ENCODE measurements at places on chromosomes 3 and 15.
A peak's percentile ranks its signal among the peaks of the same experiment; 100 is the strongest.

DNA sequence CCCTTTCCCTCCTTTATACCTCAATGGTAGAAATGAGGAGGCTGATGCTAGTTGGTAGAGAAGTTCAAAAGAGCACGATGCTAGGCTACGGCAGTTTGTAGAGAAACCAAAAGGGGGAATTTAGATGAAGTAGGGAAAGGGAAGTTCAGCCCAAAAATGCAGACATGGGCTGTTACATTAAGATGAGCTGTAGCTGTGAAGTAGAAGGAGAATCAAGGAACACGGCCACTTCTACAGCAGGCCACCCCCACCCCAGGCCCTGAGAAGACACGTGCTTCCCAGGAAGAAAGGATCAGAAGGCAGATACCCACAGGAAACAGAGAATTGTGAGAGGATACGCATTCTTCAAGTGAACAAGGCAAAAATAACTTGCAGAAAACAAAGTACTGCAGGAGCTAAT is 2.1 kb upstream of the PARP14 start:
- DNase-seq, result no peak

- DNase-seq, result no peak
These were observed 6.6 kb downstream of the PARL start for GRCh38 chr3:183878071-183878470.

GRCh38 chr3:53244271-53244670 is 11.6 kb downstream of the TKT start:
- DNase-seq, result no peak

DNA sequence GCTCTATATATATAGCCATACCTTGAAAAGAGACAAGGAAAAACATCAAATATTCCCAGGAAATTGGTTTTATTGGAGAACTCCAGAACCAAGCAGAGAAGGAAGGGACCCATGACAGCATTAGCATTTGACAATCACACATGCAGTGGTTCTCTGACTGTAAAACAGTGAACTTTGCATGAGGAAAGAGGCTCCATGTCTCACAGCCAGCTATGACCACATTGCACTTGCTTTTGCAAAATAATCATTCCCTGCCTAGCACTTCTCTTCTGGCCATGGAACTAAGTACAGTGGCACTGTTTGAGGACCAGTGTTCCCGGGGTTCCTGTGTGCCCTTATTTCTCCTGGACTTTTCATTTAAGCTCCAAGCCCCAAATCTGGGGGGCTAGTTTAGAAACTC is 85.5 kb downstream of the TGFBR2 start:
- no peak for DNase-seq

- peak; percentile 58 for DNase-seq
These were observed 45.0 kb upstream of the FGF12 start for GRCh38 chr3:192772240-192772894.

DNA sequence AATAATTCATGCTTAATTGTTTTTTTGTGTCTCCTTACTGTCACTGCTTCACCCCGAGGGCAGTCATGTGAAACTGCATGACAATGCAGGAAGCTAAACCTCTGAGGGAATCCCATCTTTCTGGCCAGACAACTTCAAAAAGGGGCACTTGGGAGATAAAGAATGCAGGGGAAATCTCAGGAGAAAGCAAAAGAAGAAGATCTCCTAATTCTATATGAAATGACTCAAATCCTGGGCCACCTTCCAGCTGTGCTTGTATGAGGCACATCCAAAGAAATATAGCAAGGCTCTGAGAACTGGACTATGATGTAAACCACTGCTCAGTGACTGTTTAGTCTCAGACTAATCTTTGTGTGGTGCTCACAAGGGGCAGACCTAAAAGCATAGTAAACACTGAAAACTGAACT is 22.6 kb upstream of the UMPS start:
- DNase-seq, result peak; percentile 34

DNA sequence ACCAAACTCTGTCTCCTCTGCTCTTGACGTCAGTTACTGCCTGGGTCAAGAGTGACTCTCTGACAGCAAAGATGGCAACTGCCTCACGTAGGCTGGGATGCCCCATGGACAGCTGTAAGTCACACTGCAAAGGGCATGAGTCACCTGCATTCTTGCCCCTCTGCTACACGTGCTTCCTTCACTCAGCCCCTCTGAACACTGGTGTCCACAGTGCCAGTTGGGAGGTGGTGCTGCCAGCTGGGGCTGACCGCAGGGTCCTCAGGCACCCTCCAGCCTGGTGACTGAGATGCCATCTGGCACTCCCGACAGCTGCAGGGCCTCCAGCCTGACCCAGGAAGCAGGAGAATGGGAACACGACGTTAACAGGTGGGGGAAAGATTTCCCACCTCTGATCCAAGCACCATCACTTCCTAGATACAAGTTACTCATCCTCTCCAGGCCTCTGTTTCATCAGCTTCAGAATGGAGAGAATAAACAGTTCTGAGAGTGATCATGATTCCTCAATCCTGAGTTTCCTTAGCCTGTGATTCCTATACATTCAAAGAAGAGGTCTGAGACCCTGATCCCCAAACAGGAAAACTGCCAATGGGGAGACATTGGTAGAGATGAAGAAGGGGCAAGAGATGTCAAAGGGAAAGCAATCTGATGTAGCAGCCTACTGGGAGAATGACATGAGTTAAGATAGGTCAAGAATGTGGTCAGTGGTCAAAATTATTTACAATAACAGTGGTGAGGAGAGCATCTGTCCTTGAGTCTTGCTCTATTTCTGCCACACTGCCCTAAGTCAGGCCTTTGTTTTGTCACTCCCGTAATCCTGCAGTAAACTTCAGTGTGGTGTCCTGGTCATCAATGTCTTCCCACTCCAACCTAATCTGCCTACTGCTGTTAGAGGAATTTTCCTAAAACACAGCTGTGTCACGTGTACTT is 86.1 kb upstream of the BCL6 start:
- DNase-seq, result no peak

DNA sequence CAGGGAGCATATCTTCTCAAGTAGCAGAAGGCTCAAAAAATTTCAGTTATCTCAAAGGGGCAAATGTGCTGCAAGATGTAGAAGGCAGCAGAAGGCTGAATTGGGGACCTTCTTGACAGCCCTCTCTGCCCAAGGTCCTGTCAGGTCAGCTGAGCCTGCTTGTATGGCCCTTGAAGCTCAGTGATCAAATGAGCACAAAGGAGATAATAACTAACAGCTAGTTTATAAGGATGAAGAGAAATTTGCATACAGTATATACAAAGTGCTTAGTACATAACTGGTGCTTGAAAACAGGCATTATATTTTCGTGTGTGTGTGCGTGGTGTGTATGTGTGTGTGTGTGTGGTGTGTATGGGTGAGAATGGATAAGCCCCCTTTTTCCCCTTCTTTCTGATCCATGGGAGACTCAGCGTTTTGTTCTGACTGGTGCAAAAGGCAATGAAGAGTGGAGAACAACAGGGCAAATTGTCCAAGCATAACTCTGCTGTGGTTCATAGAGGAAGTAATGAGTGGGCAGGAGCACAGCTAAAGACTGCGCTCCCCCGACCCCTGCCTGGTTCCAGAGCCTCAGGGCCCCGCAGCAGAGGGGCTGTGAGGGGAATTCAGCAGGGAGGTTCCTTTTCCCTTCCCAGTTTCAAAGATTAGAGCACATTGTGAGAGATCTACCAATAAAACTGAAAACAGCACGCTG is 356.8 kb upstream of the NR2F2 start:
- no peak for DNase-seq

GRCh38 chr15:60854858-60855564 is 374.1 kb downstream of the RORA start:
- DNase-seq, result no peak

DNA sequence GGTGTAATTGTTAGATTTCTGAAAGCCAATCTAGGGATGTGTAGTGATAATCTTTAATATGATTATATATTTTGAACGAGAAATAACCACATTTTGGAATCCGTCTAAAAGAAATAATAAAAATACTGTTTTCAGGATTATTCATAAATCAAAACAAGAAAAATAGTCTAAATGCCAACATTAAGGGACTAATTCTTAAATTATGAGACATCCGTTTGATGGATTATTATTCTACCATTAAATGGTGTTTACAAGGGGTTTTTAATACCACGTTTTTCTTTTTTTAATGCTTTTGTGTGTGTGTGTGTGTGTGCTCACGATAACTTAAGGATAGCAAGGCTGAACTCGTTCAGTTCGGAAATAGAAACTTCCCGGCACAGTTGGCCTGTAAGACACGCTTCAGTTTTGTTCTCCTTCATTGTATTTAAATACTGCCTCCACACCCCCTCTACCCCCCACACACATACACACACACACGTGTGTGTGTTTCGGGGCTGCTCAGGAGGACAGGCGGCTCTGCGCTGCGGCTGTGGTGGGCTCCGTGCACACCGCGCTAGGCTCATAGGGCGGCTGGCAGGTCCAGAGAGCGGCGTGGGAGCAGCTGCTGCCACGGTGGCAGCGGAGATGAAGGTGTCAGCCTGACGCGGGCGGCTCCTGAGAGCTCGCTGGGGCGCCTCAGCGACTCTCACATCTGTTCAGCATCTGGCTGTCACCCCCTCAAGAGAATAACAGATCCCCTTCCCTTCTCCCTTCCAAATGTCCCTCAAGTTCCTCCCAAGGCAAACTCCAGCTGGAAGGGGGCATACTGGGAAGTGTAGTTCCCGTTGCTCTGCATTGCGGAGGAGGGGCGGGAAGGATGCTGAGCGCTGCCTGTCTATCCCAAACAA is 23.0 kb upstream of the ANP32A start:
- DNase-seq, result no peak

GRCh38 chr3:39097716-39098472 is 9.5 kb downstream of the GORASP1 start:
- DNase-seq, result no peak

DNA sequence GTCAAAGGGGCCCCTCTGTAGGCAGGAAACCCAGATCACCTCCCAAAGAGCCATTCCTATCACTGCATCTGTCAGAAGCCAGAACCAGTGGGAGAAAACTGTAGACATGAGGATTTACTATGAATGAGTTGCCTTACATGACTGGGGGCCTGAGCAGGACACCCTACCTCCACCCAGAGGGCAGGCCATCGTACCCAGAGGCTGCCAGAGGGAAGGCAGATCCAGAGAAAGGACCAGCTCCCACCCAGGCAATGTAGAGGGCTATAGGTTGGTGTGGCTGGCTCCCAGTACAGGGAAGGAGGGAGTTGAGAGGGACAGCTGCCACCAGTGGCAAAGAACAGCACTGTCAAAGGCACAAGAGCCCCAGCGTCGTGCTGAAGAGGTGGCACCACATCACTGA is 233.2 kb downstream of the OCA2 start:
- no peak for DNase-seq

DNA sequence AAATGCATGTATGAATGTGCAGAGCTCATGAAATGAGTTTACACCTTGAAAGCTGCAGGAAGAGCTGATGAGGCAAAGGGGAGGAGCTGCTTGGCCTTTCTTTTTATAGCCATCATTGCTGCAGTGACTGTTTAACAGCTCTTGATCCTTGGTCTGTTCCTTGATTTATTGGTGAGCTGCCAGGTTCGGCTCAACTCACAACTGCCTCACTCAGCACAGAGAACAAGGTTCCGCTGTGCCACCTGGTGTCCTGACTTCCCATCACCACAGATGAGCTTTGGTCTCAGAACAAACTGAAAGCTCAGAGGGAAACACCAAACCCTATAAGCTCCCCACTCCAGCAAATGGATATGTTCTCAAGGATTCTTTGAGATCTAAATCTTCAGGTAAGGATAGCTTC is 626.1 kb downstream of the MAGI1 start:
- no peak for DNase-seq

GRCh38 chr3:151452841-151453240 is 8.0 kb downstream of the IGSF10 start:
- no peak for DNase-seq

DNA sequence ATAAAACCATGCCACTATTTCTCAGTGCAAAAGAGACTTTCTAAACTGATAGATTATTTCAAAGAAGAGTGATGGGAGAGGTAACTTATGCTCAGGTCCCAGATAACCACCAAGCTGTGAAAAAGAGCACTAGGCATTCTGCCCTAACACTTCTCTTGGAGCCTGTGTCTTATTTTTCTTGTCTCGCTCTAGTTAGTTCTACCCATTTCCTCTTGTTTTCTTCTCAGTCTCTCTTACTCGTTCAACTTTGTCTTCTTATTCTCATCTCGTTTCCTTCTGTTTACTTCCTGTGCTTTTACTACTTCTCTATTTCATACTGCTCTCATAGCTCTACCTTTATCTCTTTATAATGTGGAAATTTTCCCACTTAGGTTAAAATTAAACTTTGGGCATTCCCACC is 91.8 kb upstream of the CGNL1 start:
- no peak for DNase-seq

- DNase-seq, result no peak
These were observed 631.9 kb downstream of the RBMS3 start for GRCh38 chr3:29912600-29913288.

GRCh38 chr3:151708868-151709267 is 24.9 kb upstream of the AADACL2 start:
- DNase-seq, result no peak

GRCh38 chr3:53154881-53155285 is 6.1 kb upstream of the PRKCD start:
- no peak for DNase-seq

- no peak for DNase-seq
These were observed 81.2 kb downstream of the TLE3 start for GRCh38 chr15:70016511-70016994.

GRCh38 chr3:160279657-160280056 is 54.4 kb downstream of the C3orf80 start:
- no peak for DNase-seq

- DNase-seq, result no peak
These were observed 109.7 kb upstream of the ALDH1A3 start for GRCh38 chr15:100769975-100770340.

GRCh38 chr3:40437889-40438288 is 19.2 kb upstream of the RPL14 start:
- DNase-seq, result no peak

GRCh38 chr3:23072693-23073092 is 130.4 kb upstream of the UBE2E2 start:
- DNase-seq, result no peak

GRCh38 chr3:126512026-126512425 is 5.5 kb downstream of the UROC1 start:
- no peak for DNase-seq

DNA sequence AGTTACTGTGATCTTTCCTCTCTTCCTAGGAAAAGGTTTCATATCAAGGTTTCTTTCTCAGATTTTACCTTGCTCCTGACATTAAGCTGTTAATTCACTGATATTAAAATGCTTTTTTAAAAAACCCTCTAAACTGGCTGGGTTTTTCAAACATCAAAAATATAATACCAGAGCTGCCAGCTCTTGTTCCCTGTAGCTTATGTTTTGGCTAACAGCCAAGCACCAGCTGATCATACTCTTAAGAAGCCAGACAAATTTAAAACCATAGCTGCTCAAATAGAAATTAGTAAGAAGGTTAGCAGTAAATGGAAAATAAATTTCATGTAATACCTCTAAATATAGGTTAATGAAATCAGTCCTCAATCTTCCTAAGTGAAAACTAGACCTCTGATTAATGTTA is 657.5 kb downstream of the GRM7 start:
- DNase-seq, result no peak

- no peak for DNase-seq
These were observed 465.5 kb downstream of the SI start for GRCh38 chr3:164612751-164613150.

DNA sequence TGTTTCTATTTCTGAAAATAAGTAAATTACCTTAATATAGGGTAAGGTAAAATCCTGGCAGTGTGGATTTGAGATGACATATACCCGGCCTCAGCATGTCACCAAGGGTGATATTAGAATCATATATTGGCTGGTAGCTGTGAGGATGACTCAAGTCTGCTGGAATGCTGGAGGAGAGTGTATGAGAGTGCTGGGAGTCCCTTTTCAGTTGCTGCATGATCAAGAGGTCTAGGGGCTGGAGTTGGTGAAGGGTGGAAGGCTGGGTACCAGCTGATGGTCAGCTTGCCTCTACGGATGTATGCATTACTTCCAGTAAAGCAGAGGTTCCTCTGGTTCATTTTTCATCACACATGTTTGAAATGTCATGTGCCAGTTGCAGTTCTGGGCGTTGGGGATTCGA is 40.6 kb downstream of the SLC25A26 start:
- no peak for DNase-seq
